ENCODE measurements at places on chromosomes 11 and 22.

- peak; percentile 72 for DNase-seq
Measured at GRCh38 chr11:57649826-57650738, at the start of gene YPEL4. Gene YPEL4 (minus strand): TSS chr11:57649912. CDS start chr11:57647107, 2,805 bp downstream.

- no peak for DNase-seq
Measured at GRCh38 chr11:61923166-61924063, 6.0 kb upstream of the RAB3IL1 start.

DNA sequence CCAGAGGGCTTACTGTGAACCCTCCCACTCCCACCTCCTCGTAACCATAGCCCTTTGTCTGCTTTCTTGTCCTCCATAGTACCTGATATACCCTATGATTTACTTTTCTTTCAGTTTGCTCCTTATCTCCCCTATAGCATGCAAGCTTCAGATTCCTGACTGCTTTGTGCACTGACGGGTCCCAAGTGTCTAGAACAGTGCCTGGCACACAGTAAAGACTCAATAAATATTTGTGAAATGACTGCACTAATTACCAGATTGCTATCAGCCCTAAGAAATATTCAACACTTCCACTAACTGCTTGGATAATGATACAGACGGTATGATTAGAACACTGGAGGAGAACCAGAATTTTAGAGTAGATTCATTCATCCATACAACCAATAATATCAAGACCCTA lies 33.0 kb downstream of the ISX start:
- DNase-seq = no peak

GRCh38 chr11:38718659-38719058 lies 2120.6 kb upstream of the RAG2 start:
- DNase-seq = no peak

Measured in NK-92 treated with Interleukin-12 subunit alpha and Interleukin-12 subunit beta, amount 100 ng/mL, for 24 hours (cell line).